ENCODE measurements at places on chromosomes 11 and 22.

DNA sequence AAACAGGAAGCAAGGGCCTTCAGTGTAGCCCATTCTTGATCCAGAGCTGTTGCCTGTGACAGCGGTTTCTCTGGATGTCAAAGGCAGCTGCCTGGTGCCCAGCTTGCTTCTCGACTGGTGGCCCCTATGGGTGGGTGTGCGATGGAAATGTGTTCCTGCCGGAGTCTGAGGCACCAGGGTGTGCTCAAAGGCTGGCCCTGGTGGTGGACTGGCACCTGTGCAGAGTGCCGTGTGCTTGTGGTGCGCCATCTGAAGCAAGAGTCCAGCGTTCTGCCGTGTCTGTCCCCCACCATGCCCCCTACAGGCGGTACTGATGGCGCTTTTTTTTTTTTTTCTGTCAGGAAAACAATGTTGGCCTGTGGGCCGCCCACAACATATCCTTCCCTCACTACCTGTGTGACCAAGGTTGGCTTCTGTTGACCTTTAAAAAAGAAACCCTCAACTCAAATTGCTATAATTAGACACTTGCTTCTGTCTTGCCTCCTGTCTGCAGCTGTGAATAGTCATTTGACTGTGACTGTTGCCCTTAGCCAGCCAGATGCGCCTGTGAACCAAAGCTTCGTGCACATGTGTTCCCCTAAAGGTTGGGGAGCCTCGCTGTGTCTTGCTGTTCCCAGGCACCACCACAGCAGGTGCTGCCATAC, 4.7 kb upstream of the RANBP1 start:
- no peak for DNase-seq

GRCh38 chr11:65390996-65391395, 4.6 kb downstream of the FRMD8 start:
- DNase-seq: no peak

DNA sequence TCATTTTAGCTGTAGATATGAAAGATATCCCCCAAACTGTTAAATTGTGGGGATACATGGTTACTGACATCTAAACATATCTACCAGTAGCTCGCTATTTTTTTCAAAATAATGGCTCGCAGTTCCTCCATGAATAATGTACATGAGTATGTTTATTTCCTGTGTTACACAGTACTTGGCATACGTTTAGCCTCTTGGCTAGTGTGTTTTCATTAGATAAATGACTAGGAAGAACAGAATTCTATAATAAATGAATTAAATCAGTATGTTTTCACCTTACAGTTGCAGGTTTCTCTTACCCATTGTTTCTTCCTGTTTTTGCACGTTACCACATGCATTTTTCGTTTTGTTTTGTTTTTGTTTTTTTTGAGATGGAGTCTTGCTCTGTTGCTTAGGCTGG, 21.8 kb downstream of the RNF169 start:
- no peak for DNase-seq

DNA sequence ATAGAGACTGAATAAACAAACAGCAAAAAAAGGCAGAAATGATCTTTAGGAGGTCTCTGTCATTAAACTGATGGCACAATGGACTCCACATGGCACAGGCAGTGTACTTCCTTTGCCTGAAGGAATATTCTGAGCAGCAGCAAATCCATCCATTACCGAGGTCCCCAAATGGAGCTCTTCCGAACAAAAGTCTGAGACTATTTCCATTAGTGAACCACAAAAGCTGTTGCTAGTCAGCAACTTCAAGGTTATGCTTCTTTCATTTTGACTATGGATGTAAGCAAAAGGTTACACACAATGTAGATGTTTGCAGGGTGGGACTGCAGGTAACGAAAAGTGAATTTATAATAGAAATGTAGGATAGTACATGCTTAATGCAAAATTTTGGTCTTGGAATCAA, 14.5 kb downstream of the NARS2 start:
- no peak for DNase-seq
